Hematopoietic multipotent progenitor cell (in vitro differentiated cells): ENCODE measurements at places on chromosomes 12 and 14.

GRCh38 chr14:25588751-25589150, 538.8 kb upstream of the STXBP6 start:
- DNase-seq, result no peak

DNA sequence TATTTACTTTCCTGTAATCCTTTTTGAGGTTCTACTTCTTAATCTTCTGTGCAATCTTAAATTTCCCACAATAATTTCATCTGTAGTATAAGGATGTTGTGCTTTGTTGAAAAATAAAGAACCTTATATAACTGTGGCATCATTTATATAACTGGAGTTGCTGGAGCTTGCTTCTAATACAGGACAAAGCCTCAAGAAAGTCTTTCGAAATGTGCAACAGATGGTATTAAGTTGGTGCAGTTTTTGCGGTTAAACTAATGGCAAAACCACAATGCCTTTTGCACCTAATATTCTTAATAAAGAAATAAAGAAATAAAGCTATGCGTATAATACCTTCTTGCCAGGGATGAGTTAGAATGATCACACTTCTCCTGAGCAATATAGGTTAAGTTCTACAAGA, 180.0 kb downstream of the KITLG start:
- no peak for DNase-seq

DNA sequence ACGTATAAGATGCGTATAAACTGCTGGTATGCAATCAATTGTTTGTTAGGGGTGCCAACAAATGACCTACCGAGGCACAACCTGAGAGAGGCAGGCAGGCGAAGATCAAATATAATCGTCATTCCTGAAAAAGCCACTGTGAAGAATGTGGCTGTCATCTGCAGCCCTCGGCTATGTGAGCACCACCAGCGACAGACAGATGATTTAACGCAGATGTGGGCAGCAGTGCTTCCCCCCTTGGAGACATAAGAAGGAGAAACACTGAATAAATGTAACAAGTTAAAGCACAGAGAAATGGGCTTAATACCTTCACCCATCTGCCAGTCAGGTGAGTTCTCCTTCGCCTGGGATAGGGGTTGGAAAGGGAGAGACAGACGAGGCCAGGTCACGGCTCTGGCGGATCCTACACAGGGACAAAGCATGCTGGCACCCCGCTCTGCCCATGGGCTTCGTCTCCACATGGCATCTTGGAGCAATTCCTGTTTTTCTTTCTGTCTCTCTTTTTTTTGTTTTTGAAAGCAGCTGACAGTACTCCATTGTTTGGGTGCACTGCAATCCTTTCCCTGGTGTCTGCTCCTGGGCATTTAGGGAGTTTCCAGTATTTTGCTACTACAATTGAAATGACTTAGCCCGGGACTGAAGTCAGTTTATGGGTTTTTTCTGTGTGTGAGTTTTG, 28.1 kb downstream of the TNFAIP2 start:
- DNase-seq, result no peak

DNA sequence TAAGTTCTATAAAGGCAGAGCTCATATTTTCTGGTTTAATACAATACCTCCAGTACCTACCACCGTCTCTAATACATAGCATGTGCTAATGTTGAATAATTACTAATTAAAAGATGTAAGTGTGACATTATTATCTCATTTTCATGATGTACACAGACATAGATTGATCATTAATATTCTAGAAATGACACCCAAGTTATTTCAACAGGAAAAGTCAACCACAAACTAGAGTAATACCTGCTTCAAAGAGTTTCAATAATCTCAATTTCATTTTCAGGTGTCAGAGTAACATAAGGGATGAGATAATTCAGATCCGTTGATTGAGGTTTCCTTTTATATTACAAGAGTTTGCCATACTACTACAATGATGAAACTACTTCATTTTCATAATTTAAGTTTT, 388.9 kb downstream of the SOX5 start:
- no peak for DNase-seq

DNA sequence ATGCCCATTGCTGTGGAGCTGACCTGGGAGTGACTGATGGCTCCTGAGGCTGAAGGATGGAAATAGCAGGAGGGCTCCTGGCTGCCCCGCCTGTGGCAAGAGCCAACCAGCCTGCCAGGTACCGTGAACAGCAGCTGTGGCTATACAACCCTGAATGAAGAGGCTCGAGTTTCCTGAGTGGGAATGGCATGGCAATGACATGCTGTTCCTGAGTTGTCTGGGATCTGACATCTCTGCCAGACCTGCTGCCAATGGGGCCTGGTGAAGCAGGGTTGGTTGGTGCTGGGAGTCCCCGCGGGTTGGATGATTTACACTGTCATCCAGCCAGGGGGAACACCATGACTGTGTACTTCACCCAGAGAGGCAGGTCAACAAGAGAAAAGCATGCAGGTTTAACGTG, 31.8 kb upstream of the LRRC10 start:
- DNase-seq, result no peak

DNA sequence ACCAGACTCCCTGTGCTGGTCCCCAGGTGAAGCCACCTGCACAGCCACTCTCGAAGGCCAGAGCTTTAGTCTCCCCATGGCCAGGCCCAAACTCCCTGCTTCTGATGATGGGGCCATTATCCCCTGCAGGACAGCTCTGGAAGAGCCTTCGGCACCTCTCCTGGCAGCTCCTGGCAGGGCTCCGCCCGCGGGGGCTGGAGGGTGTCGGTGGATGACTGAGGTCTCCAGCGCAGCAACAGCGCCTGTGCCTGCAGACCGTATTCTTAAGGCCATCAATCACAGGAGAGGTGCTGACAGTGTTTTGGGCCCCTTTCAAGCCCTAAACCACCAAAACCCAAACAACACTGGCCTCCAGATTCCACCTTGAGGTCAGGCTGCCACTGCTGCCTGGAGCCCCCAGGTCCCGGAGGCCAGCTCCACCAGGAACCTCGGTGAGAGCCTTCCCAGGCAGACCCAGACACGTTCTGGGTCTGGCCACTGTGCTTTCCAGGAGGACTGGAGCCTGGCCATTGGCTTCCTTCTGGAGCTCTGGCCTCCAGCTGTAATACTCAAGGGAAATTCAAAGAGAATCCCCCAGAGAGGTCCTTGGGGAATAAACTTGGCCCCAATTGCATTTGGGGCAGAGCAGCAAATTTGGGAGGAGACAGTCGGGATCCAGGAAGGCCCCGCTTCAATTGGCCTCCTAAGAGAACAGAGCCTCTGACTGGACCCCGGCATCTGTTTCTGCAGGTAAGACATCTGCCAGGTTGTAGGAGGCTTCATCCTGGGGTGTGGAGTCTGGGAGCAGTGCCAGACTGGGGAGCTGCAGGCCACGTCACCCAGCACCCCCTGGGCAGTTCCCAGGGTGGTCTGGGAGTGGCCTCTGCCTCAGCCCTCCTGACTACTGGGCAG, 210.6 kb upstream of the RTL1 start:
- DNase-seq, result no peak

DNA sequence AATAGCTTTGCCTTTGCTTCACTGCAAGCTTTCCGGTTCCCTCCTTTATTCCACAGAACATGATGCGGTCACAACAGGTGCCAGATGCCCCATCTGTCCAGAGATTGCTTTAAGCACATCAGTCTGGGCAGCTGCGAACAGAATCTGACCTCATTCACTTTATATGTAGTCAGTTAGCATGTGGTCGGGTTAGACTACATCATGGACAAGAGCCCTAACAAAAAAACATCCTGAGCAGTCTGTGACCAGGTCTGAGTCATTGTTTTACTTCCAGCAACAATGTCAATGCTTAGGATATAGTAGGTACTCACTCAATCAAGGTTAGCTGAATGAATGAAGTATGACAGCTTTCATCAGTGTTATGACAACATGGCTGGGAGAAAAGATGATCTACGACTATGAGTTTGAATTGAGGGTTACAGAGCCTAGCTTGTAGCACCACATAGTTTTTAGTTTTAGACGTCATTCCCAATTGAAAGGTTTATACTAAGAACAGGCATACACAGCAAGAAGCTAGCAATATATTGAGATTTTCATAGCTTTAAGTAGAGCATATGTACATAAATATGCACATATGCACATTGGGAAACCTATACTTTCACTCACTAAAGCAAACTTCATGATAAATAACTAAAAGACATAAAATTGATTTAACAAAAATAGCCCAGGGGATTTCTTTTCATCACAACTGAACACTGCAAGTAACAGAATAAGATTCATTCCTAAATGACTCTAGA, 64.2 kb upstream of the TMCC3 start:
- DNase-seq, result no peak

DNA sequence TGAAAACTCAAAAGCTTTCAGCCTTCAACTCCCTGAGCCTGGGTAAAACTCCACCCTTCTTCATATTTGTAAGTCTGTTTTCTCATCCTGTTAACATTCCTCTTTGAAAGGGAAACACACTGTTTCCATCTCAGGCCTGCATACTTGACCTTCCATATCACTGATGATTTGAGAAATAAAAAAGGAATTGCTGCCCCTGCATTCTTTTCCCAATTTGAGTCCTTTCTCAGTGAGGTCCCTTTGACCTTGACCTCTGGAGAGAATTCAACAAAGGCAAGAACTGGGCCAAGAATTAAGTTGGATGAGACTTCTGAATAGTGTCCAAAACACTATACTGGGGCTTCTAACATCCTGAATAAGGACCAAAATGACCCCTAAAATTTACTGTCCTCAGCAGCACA, 108.0 kb downstream of the AEBP2 start:
- no peak for DNase-seq

- DNase-seq, result no peak
Observed at GRCh38 chr12:131895640-131896079, 1.2 kb downstream of the ULK1 start.

- DNase-seq, result peak; percentile 95
Observed at GRCh38 chr14:89720741-89721729, 233.5 kb downstream of the EFCAB11 start.

DNA sequence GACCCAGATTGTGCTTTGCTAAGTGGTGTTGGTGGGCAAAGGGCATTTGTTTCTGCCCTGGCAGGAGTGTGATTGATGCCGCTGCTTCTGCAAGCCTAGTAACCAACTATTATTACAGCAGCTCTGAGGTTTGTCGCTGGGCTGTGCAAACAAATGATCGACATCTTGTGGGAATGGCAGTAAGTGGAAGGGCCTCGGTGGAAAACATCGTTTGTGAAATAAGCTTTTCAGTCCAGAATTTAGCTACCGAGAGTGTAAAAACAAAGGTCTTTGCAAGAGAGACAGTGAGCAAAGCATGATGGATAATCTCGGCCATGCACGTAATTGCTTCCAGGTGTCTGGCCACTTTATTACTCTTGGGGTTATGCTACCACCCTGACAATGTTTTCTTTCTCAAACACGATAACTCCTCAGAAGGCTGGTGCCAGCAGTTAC, 397.7 kb upstream of the PRICKLE1 start:
- DNase-seq, result no peak

DNA sequence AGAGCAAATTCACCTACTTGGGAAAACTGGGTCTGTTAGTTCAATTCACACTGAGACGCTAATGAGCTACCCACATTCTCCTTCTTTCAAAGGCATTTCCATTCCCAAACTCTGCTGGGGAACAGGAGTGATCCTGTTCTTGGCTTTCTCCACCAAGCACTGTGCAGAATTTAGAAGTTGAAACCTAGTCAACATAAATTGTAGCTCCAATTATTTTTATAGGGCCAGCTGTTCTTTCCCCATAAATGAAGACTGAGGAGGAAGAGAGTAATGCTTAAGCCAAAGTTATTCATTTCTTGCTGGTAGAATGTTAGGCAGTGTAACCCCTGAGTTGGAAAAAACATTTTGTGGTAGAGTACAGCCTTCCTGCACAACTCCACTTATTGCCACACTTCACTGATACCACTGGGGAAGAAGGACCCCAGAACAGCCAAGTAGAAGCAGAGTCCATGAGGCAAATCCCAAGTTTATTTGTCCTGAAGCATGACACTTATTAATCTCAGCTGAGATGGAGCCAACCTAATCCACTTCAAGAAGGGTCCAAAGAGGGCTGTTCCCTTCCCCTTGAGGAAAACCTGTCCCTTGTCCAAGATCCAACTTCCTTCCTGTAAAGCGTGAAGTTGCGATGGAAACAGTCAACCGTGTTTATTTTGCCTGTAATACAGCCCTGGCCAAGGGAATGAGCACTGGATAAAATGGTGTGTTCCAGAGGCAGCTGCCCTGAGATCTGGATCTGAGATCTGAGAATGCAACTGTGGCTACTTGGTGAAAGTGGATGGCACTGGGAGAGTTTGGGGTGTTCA, 151.8 kb downstream of the TBX5 start:
- no peak for DNase-seq

GRCh38 chr12:128914908-128915563, 61.8 kb downstream of the GLT1D1 start:
- DNase-seq, result no peak

DNA sequence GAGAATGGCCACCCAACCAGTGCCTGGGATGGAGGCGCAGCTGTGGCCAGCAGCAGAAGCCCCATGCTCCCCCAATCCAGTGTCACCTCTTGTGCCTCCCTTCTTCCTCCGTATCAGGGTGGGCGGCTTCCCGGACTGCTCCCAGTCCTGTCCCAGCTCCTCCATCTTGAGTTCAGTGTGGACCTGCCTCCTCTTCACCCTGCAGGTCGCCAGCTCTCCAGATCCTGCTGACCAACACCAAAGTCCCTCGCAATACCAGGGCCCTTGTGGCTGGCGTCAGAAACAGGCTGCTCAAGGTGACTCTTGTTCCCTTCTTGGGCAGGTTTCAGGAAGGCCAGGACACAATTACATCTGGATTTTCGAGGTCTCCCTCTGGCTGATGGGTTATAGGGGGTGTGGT, 17.0 kb downstream of the MVK start:
- no peak for DNase-seq

DNA sequence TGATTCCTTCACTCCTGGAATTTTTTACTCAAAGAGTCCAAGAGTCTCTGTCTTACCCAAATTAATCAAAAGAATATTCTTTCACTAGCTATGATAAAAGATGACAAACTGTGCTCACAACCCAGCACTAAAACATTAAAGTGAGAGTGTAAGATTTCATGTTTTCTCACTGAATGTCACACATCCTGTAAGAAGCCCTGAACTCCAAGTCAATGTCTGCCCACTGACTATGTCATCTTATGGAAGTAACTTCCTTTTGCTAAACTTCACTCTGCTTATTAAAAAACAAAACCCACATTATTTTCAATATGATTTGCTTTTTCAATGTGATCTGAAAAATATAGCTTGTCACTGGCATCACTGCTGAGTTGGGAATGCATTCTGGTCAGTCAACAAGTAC, 15.6 kb downstream of the SPRING1 start:
- DNase-seq, result no peak

GRCh38 chr12:22765421-22766130, 140.6 kb downstream of the ETNK1 start:
- DNase-seq, result no peak
